ENCODE measurements at places on chromosomes 12 and 14.

DNA sequence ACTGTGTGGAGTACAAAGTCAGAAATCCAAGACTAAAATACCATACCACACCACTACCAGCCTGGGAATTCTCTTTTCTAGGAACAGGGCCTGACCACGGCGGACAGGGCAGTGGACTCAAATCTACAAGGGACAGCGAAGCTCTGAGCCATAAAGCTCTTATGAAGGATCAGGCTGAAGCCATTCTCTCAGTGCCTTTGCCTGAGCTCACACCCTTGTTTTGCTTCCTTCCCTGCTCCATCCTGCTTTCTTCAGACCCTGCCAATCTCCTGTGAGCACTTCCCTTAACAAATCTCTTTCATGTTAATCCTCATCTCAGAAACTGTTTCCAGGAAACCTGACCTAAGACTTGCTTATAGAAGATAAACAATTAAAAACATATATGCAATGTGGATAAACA, 398.5 kb downstream of the MDGA2 start:
- peak; percentile 28 for DNase-seq

DNA sequence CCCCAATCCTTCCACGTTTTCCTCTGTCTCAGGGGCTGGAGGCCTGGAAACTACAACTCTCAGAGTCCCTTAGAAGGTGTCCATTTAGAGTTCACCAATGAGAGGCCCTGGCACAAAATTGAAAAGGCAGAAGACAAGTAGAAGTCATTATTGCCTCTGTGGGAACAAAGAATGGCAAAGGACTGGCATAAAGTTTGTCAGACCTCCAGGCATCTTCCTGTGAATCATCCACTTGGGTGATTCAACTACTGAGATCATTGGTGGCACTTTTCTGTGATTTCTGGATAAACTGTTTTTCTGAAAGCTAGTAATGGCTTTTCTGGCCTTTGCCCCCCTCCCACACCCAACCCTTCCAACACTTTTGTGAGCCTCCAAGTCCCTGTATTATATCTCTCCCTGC, 42.6 kb upstream of the C12orf42 start:
- DNase-seq: no peak

DNA sequence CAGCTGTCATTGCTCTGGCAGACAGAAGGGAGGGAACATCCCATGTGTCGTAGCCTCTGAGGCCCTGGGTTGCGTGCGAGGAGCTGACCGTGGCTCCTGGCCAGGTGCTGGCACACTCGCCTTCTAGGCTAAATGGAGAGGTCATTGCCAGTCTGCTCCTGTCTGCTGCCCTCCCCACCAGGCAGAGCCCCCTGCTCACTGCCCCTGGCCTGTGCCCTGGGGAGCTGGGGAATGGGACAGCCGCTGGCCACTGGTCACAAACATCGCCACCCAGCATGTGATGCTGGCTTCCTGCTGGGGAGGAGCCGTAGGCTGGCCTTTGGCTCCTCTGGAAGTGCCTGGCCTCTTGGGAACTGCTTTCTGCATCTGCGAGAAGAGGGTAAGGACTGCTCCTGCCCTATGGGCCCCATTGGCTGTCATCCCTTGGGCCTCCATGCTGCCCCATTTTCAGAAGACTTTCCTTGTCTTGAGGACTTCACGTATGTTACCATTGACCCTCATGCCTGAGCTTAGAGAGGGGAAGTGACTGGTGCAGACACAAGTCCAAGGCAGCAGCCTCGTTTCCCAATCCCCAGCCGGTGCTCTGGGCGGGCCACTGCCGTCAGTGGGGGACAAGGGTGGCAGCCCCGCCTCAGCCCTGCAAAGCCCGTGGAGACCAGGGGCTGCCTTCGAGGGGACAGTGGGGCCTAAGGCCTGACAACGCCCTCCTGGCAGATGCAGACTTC, 2.0 kb upstream of the TNFAIP2 start:
- DNase-seq: no peak

DNA sequence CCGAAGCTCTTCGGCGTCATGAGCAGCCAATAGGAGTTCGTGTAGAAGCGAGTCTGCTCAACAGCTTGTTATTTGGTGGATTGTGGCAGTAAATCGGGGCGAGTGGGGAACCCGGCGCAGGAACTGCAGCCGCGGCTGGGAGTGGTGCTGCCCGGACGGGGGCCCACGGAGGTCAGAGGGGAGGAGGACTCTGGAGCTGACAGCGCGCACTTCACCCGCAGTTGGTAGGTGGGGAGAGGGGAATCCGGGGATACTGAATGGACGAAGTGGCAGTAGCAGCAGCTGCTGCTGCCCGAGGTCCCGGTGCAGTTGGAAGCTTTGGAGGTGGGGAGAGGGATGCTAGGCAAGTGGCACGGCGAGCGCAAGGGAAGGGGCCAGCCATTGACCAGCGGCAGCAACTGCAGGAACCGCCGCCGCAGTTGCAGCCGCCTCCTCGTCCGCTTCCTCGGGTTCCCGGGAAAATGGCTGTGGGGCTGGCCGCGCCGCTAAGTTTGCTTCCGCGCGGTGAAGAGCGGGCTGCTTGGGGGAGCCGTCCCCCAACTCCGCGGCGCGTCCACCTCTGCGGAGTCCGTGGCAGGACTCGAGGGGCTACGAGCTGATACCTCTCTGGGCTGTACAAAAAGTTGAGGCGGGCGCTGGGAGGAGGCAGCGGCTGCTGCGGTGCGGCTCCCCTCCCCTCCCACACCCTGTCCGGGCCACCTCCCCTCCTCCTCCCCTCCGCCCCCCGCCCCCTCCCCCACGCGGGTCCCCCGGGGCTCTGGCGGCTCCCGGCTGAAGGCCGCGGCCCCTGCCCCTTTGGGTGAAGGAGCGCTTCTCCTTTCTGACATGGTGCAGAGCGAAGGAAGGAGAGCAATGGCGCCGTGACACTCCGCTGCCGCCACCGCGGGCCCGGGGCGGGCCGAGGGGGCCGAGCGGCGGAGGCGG, at the start of gene ARID4A:
TSS of gene ARID4A (plus strand) at position 79 of the 924 bp plus-strand sequence. CDS start 1,300 bp downstream, outside the sequence.
- peak; percentile 43 for DNase-seq

GRCh38 chr14:64663174-64663573, 41.0 kb upstream of the PLEKHG3 start:
- DNase-seq: no peak

DNA sequence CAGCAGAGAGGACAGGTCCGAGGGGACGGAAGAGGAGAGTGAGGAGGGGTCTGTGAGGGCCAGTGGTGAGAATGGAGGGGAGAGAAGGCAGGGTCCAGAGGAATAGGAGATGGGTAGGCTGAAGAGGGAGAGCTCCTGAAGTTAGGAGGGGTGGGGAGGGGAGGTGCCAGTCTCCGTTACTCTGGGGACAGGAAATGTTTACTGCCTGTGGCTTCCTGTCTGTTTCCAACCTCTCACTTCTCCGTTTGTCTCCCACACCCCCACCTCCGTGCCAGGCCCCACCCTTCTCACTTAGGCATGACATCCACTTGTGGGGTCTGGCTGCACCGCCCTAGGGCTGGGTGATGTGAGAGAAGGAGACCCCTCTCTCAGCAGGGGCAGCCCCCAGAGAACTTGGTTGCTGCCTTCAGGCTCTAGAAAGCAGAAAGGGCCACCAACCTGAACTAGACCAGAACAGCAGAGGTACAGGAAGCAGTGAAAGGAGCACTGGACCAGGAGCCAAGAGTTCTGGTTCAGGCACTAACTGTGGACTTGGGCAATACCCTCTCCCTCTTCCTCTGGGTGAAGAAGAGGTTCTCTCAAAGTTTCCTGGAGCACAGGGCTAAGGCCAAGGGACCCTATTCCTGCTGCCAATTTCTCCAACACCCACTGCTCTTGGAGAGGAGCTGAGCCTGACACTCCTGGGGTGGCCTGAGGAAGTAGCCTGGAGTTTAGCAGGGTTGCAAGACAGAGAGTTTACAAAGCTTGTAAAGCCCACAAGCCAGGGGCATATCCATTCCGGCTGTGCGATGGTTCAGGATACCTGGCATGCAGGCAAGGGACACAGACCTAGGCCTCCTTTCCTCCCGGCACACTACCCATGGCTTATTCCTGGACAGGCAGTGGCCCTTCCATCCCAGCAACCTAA, 5.5 kb downstream of the ITGA5 start:
- DNase-seq: no peak

GRCh38 chr14:75298187-75298965, 19.7 kb downstream of the FOS start:
- no peak for DNase-seq

DNA sequence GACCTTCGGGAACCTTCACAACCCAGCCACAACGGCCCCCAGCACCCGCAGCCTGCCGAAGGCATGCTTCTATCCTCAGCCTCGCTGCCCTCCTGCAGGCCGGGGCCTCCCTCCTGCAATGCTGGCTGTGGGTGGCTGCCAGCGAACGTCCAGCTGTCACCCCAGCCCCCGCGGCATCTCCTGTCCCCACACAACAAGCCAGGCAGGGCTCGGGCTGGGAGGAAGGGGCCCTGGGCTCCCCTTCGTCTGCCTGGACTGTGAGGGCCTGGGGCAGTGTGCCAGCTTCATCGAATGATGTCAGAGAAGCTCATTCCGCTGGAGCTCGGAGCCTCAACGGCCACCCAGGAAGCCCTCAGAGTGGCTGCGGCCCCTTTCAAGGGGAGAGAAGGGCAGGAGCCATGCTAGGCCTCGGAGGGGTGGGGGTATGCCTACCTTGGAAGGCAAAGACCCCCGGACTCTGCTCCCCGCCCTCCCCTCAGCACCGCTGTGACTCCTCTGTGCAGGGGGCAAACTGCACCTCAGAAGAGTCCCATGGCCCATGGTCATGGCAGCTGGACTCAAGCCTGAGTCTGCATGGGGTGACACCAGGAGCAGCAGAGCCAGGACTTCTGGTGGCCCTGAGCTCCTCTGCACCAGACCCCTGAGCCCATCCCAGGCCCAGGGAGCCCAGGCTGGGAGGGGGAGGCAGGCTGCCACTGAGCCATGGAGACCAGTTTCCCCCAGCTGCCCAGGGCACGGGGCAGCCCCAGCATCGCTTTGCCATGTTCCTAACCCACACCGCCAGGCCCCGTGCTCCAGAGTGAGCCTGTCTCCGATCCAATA, 24.7 kb upstream of the C14orf180 start:
- no peak for DNase-seq

DNA sequence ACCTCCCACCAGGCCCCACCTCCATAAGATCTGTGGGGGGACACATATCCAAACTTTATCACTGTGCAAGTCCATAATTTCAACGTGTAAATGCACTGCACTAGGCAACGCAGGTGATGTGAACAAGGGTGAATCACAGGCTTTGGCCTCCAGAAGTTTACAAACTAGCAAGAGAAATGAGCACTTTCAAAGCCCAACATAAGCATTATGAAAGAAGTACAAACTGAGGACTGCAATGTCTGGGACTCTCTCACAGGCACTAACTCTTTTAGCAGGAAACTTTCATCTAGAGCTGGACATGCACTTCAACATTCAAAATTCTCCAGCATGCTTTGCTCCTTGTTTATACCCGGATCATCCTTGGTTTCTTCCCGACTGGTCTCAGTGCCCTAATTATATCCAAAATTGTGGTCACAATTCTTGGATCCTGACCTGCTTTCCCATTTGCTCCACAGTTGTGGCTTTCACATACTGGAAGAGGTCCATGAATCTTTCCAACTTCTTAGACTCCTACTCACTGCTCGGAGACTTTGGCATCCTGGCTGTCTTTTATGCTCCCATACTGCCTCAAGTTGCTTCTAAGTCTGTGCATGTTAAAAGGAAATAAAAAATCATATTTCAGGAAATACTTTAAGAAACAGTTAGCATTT, 44.9 kb upstream of the STRAP start:
- no peak for DNase-seq

- DNase-seq: no peak
Observed at GRCh38 chr14:79734656-79735055, 476.6 kb downstream of the DIO2 start.

- no peak for DNase-seq
Observed at GRCh38 chr12:59085690-59086089, 165.4 kb upstream of the LRIG3 start.

DNA sequence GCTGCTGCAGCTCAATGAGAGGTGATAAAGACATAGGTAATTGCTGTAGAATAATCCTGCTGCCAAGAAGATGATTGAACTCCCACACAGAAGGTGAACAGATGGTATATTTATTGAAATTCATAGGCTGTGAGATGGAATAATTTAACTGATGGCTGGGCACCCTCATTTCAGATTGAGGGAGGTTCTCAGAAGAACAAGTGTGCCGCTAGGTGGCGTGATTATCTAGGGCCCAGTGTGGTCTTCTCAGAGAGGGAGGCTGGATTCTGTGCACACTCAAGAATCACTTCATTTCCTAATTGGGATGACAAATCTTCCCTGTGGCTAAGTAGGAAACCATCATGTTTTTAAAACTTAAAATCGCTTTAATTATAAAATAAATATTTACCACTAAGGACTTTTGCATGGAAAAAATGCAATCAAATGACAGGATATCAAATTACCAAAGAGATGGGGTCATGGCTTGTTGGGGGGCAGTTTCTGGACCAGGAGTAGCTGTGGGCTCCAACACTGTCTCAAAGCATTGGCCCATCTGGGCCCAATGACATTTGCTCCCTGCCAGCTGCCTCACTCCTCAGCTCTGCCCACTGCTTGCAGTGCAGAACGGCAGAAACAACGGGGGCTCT, 132.3 kb downstream of the SNAPC1 start:
- DNase-seq: peak; percentile 87

DNA sequence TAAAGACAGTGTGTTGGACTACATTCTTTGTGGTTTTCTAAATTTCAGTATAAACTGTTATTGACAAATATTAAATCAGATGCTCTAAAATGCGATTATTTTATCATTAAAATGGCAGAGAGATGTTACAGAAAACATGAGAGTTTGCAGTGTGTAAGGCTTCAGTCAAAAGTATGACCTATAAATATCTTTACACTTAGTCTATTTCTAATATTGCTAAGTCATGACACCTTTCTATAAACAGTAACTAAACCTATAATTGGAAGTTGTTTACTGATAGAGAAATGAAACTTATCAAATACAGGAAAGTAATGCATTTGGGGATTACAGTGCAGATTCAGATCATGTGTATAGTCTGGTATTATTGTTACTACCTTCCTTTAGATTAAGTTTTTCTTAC, 68.9 kb upstream of the YARS2 start:
- DNase-seq: no peak

DNA sequence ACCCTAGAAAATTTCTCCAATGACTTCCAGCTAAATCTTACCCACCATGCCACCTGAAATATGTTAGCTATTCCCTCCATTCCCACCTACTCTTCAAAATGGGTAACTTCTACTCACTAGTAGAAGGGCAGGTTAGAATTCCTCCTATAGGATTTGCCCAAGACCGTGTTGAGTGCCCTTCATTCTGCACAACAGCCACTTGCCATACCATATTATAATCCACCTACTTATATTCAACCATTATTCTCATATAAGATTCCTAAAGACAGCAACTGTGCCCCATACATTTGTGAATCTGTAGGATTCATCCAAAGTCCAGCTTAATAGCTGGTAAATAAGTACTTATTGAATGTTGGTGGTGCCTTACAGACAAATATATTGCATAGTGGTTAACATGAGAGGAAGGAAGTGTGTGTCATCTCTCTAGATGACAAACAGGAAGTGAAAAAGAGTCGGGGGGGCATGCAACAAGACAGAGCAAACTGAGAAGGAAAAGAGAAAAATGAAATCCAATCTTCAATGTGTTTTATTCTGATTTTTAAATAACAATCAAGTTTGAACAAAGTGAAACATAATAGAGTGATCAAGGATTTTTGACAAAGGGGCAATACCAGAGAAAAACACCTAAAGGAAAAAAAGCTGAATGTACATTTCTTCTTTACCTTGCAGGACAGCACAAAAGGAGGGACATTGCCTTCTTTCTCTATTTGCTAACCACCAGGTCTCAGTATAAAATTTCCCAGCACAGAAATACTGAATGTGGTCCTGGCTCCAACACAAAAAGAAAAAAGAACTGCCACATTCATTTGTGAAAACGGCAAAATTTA, 389.3 kb upstream of the USP15 start:
- no peak for DNase-seq

- DNase-seq: peak; percentile 67
Observed at GRCh38 chr14:63174760-63175191, 29.5 kb upstream of the RHOJ start.

- DNase-seq: no peak
Observed at GRCh38 chr12:90888316-90888715, 66.7 kb downstream of the CCER1 start.

Measured in NCI-H82 (cell line).